ENCODE measurements at places on chromosomes 16 and 17.

DNA sequence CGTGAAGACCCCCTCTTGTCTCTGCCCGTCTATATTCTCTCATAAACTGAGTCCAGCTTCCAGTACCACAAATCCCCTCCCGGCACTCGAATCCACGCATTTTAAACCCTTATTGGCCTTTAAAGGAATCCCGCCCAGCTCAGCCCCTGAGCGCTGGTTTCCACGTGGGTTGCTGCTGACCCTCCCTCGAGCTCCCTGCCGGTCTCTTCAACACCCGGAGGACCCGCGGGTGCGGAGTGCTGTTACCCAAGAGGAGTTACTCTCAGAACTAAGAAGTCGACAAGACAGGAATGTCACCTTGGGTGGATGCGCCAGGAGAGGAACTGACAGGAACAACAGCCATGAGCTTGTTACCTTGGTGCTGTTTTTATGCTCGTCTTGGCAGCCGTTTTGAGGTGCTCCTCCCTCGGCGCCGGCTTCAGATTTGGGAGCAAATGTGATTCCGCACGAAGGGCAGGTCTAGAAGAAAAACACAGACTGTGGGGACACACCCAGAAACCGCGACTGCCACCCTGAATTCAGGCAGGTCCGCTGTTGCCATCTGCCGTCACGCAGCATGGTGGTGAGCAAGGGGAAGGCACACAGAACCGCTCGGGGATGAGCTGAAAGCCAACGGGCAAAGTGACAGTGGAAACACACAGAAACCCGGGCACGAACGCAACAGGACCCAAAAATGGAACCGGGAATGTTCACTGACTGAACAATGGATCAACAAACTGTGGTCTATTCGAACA, 112.7 kb upstream of the CREBBP start:
- DNase-seq, result no peak

- no peak for DNase-seq
Observed at GRCh38 chr17:16074423-16074822, 74.8 kb downstream of the TTC19 start.

- DNase-seq, result no peak
Observed at GRCh38 chr17:1939981-1940809, 84.9 kb downstream of the RTN4RL1 start.

DNA sequence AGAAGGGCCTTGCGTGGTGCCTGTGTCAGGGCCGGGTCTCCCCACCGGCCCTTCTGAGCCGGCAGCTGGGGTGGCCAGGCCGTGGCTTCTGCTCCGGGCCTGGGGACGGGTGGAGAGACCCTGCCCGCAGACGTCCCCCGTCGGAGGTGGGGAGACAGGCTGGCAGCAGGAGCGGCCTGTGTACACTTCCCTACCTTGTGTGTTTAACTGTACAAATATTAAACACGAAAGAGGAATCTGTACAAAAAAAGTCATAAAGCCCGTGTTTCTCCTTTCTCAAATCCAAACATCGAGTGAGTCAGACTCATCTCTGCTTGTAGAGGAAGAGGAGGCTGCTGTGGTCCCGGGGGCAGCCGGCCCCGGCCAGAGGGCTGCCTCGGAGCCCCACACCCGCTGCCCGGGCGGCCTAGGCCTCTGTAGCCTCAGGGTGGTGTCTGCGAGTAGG, 2.0 kb downstream of the CACNA1H start:
- no peak for DNase-seq

- no peak for DNase-seq
Observed at GRCh38 chr17:18850679-18851078, 7.3 kb upstream of the PRPSAP2 start.

DNA sequence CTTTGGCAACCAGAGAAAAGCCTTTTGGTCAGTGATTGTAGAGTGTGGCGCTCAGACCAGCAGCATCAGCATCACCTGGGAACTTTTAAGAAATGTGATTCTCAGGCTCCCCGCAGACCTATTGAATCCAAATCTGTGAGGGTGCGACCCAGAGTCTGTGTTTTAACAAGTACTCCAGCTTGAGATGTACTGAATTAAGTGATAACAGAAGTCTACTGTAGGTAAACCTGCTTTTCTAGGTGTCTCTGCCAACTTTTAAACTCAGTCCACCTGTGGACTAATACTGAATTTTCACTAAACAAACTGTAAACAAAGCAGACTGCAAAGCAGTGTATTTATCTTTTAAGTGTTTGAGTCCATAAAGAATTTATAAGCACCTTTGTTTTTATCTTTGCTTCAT, 43.6 kb downstream of the NUP93 start:
- DNase-seq, result no peak

GRCh38 chr16:10927497-10928112, 14.7 kb downstream of the DEXI start:
- no peak for DNase-seq

DNA sequence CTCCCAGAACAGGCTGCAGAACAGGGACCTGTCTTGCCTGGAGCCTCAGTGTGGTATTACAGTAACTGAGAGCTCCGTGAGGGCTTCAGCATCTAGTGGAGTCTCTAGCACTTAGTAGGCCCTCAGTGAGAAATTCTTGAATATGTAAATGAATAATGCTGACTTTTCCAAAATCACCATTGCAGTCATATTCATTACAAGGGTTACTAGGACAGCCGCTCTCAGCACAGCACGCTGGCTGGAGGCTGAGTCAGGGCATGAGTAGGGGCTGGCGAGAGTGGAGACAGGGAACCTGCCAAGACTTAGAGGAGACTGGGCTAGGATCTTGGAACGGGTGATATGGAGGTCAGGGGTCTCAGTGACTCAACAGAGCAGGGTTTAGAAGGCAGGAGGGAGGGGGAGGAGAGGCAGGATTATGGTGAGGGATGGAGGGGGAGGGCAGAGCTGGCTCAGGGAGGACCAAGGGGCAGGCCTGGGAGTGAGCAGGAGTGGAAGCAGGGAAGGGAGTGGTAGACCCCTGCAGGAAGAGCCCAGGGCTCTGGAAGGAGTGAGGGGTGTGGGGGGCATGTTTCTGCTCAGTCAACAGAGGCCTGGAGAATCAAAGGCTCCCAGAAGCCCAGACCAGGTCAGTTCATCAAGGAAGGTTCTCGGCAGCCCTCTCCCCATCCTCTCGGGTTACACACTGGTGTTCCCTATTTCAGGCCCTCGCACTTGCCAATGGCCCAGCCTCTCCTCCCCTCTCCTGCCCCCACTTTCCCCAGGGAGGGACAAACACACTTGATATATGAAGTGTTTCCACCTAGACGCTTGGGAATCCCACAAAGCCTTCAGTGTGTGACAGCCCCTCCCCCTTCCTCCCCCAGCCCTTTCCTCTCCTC, 42.3 kb downstream of the FZD2 start:
- no peak for DNase-seq

- no peak for DNase-seq
Observed at GRCh38 chr17:44002141-44002848, 2.1 kb upstream of the NAGS start.

DNA sequence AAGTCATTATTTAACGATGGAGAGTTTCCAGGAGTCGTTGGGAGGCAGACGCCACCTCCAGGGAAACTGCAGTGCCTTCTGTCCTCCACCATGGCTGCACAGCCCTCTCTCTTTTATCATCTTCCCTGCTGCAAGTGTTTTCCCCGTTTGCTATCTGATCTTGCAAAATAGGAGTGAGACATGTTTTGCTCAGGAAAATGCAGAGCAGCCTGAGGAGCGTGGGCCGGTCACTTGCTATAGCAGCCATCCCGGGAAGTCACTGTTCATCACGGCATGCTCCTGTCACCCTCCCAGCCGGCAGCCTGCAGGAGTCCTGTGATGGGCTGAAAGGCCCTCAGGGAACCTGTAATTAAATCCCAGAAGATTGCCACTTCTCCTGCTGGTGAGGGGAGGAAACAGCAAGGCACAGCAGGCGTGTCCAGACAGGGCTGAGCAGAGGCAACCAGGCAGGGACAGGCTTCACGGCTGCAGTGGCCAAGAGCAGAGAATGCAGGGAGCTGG, 143.1 kb downstream of the GSG1L start:
- no peak for DNase-seq

GRCh38 chr17:28898527-28898955, 1.0 kb upstream of the FLOT2 start:
- DNase-seq, result no peak

DNA sequence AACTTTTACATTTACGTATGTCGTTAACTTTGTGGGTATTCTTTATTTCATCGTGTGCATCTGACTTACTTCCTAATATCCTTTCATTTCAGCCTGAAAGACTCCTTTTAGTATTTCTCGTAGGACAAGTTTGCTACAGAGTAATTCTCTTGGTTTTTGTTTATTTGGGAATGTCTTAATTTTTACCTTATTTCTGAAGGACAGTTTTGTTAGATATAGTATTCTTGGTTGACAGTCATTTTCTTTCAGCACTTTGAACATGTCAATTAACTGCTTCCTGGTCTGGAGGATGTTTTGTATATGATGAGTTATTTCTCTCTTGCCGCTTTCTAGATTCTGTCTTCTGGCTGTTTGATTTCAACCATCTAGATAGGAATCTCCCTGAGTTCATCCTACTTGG, 109.2 kb upstream of the NACA2 start:
- DNase-seq, result no peak

DNA sequence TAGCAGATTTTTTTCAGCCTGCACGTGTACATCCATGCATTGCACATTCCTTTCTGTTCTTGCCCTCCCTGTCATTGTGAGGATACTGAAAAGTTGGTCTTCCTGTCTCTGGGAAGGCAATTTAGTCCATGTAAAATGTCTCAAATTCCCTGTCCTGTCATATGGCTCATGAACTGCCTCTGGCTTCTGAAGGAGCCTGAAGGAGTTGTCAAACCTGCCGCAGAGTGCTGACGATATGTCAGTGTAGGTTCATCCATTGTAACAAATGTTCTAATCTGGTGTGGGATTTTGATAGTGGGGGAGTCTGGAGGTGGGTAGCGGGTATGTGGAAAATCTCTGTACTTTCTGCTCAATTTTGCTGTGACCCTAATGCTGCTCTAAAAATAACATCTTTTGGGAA, 59.6 kb downstream of the YPEL2 start:
- no peak for DNase-seq

DNA sequence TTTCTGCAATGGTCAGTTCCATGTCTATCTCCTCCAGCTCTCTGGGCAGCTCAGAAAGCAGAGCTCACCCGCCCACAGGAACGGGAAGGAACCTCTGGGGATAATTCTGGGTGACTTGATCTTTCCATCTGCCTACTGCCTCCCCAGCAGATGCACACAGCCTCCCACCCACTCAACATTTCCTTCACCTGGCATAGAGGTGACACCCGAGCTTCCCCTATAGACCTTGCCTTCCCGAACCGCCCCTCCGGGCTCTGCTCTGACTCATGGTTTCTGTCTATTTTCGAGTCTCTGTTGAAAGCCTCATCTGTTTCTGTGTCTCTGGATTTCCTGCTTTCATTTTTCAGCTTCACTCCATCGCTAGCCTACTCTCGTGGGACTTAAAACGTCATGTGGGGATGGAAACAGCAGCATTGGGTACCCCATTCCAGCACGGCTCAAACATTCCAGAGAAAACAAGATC, 11.4 kb downstream of the GGA3 start:
- no peak for DNase-seq

- DNase-seq, result no peak
Observed at GRCh38 chr17:65978871-65979270, 213.1 kb downstream of the CEP112 start.

GRCh38 chr17:80921741-80922579, 69.7 kb upstream of the CHMP6 start:
- no peak for DNase-seq

GRCh38 chr17:11170881-11171280, 70.1 kb upstream of the SHISA6 start:
- no peak for DNase-seq

DNA sequence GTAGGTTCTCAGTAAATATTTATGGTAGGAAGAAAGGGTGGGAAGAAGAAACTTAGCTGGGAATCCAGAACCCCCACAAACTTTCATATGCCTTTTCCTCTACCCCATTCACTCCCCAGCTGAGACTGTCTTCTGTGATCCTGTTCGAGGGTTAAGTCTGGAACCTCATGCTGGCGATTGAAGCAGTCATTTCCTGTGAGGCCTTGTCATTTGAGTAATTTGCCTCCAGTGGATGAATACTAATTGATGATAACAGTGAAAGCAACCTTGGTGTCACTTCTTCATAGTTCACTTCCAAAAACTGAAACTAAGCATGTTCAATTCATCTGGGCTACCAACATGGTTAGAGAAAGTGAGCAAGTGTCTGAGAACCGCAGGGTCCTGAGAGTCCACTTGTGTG, 401.2 kb downstream of the CDH13 start:
- DNase-seq, result no peak

DNA sequence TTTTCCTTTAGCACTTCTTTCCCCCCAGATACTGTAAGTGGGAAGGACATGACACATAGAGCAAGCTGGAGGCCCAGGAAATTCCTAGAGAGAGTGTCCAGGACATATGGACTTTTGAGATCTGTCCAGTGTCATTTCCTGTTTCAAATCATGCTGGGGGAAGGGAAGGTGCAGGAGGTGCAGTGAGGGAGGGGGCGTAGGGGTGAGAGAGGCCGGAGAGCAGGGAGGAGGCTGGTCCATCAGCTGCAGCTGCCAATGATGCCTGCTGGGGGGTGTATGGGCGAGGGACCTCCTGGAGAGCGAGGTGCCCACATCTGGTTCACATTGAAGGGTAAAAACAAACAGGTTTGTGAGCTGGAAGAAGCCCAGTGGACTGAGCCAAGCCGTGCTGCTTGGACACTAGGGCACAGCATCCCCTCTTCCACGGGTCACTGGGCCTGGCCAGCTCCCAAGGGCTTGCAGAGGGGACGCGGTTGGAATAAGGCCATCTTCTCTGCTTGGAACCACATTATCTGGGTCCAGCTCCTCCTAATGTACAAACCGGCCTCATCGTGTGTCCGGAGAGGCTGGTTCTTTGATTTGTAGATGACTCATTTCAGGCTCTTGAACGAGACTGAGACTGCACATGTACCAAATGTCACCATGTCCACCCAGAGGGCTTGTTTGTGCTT, 70.4 kb upstream of the SMURF2 start:
- DNase-seq, result no peak

DNA sequence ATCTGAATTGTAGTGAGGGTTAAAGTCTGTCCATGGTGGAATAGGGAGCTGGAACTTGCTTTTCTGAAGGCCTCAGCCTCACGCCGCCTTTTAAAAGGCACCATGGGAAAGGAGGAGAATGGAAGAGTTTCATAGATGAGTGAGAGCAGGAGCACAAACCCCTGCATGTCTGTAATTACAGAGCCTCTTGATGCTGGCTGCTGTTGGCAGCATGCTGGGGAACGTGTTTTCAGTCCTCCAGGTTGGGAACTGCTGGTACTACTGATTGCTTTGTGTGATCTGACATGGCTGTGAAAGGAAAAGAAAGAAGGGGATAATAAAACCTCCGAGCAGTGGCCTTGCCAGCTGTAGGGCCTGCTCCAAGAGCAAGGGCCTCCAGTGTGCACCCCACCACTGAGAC, 16.8 kb upstream of the DYNLL2 start:
- DNase-seq, result no peak

GRCh38 chr17:41810659-41811548, 845 bp downstream of the P3H4 start:
- DNase-seq, result no peak

Data from stimulated activated CD8-positive, alpha-beta memory T cell treated with anti-CD3 and anti-CD28 coated beads, Interleukin-15, amount 100 ng/mL, for 24 hours (primary cell).